ENCODE measurements at places on chromosomes 3 and 15.

DNA sequence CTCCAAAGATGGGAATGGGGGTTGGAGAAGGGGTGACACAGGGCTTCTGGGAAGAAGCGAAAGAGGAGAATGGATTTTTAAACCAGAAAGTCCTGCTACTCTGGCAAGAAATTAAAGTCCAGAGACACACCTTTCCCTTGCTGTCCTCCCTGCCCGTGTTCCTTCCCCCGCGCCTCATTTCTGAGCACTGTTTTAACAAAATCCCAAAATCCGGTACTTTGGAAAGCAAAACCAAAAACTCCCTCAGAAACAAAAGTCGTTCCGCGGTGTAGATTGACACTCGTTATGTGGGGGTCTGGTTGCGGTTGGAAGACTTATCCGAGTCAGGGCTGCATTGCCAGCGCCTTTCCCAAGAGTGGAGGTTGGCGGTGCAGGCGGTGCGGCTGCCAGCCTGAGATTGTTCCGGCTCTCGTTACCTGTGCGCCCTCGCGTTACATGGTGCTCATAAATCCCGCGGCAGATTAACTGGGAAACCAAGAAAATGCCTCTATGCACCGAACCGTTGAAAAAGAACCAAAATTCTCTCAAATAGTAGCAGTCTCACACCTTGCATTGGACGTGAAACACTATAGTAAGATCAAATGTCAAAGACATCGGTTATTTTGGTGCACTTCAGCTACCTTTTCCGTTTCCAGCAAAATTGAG lies 217.7 kb downstream of the MEIS2 start:
- no peak for DNase-seq

DNA sequence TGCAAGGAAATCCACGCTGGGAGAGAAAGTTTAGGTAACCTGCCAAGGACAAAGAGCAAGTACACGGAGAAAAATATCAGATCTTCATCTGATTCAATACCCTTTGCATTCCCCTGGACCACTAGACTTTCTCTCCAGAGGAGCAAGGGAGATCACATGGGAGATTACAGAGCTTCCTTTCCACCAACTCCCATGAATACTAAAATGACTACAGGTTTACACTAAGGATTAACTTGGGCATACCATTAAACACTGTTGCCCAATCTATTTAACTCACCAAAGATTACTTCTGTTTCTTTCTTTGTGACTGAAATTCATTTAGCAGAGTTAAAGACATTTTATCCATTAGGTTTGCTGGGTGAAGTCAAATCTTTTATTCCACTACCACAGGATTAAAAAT lies 71.2 kb downstream of the RYK start:
- no peak for DNase-seq

DNA sequence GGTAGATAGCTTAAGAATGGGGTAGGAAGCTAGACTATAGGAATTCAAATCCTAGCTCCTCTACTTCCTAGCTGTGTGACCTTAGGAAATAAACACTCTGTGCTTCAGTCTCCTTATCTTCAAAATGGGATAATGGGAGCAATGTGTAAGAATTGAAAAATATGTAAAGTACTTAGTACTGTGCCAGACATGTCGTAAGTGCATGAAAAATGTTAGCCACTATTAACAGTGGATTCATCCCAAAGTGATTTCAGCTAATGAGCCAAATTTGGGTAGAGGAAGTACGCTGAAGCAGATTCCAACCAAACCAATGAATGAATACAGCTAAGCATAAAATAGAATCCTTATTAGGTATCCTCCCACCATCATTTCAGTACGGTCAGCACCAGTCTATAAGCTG lies 192.1 kb downstream of the RORA start:
- no peak for DNase-seq

DNA sequence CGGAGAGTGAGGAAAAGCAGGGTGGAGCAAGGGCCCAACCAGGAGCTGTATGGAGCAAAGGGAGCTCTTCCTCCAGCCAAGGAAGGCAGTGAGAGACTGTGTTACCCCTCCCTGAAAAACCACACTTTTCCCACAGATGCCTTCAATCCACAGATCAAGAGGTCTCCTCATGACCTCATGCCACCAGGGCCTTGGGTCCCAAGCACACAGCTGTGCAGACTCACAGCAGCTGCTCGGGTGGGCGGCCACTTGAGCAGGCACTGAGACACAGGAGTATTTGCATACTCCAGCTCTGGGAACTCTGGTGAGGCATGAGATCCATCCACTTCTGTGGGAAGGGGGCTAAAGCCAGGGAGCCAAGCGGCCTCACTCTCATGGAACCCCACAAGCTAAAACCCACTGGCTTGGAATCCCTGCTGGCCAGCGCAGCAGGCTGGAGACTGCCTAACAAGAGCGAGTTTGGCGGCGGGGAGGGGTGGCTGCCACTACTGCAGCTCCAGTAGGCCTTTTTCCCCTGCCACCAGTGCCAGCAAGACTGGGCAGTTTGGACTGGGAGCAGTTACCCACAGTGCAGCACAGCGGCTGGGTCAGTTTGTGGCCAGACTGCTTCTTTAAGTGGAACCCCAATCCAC lies 880.6 kb upstream of the ARPP21 start:
- DNase-seq = no peak

GRCh38 chr3:31536497-31536896 lies 3.8 kb downstream of the STT3B start:
- no peak for DNase-seq

- DNase-seq = no peak
These were observed 92.0 kb upstream of the VGLL3 start for GRCh38 chr3:87082796-87083440.

Measured in T-helper 17 cell (primary cell).